ENCODE measurements at places on chromosomes 13 and 19.
A peak's percentile ranks its signal among the peaks of the same experiment; 100 is the strongest.

DNA sequence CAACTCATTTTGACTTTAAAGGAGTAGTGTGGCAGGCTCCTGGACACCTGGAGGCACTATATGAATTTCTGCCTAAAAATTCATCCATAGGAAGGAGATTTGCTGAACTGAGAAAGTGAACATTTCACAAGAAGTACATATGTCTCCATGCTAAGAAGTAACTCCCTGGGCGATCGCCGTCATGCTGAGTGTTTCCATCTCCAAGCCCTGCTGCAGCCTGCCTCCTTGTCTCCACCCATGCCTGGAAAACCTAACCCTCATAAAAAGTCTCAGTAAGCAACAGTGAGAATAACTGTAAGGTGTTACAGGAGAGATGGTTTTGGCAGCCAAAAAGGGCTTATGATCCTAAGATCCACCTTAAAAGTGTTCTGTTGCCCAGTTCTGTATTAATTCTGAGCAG lies 251.3 kb downstream of the SHISA2 start:
- DNase-seq: no peak

GRCh38 chr13:20953245-20953931 lies 50.8 kb upstream of the XPO4 start:
- no peak for DNase-seq

GRCh38 chr13:40968416-40969000 lies 50.6 kb downstream of the ELF1 start:
- DNase-seq: no peak

DNA sequence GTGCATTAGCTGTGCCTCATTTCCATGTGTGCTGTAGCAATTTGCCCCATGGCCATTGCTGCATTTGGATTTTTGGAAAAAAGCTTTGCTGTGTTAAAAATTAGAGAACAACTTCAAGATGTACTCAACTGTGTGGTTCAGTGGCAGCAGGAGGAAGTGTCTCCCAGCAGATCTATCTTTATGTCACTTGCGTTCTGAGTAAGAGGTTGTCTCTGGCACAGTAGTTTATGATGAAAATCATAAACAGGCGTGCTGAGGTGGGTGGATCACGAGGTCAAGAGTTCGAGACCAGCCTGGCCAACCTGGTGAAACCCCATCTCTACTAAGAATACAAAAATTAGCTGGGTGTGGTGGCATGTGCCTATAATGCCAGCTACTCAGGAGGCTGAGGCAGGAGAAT lies 29.0 kb upstream of the RNF17 start:
- no peak for DNase-seq

- DNase-seq: no peak
Measured at GRCh38 chr13:107866032-107866940, 349.1 kb downstream of the LIG4 start.

DNA sequence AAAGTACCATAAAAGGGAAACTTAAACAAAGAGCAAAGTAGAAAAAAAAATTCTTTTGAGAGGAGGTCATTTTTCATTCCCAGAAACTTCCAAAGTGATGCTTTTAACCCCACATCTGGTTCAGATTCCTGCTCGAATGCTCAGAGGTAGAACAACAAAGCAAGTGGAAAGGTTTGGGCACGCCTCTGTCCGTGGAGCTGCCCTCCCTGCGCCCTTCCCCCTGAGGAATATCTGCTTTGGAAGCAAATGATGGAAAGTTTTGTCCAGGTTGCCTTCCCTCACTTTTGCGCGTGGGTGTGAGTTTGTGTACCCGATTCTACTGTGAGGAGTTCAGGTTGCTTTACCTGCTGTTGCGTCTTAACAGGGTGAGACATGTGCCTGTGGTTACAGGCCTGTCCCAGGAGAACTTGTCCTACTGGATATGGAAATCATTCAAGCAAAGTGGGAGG lies 110.2 kb downstream of the KLF5 start:
- no peak for DNase-seq

DNA sequence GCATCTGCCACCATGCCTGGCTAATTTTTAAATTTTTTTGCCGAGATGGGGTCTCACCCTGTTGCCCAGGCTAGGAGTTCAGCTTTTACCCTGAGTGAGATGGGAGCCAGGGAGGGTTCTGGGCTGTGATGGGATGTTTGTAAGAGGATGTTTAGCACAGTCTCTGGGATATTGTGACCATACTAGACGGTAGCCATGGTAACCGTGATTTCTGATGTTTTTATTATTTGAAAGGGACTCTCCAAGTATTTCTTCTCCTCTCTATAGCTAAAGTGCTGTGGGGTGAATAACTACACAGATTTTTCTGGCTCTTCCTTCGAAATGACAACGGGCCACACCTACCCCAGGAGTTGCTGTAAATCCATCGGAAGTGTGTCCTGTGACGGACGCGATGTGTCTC lies 10.4 kb downstream of the TSPAN16 start:
- DNase-seq: no peak

DNA sequence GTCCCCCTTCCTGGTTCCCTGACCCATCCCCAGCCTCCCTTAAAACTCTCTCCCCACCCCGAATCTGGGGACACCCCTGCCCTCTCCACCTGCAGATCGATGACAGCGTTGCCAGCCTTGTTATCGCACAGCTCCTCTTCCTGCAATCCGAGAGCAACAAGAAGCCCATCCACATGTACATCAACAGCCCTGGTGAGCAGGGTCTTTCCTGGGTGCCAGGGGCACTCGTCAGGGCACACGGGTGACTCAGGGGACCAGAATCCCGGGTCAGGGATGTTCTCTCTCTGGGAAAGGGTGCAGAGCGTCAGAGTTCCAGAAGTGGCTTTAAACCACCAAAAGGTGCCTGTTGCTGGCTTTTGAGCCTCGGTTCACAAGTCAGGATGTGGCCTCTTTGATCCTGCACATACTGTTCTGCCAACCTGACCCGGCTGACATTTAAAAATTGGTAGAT lies 1.0 kb downstream of the CLPP start:
- no peak for DNase-seq

- no peak for DNase-seq
Measured at GRCh38 chr19:53865918-53866864, 1.5 kb upstream of the MYADM start.

GRCh38 chr19:9793071-9793591 lies 24.6 kb upstream of the ZNF846 start:
- peak; percentile 49 for DNase-seq

GRCh38 chr19:12750851-12751250 lies 740 bp upstream of the BEST2 start:
- DNase-seq: no peak

DNA sequence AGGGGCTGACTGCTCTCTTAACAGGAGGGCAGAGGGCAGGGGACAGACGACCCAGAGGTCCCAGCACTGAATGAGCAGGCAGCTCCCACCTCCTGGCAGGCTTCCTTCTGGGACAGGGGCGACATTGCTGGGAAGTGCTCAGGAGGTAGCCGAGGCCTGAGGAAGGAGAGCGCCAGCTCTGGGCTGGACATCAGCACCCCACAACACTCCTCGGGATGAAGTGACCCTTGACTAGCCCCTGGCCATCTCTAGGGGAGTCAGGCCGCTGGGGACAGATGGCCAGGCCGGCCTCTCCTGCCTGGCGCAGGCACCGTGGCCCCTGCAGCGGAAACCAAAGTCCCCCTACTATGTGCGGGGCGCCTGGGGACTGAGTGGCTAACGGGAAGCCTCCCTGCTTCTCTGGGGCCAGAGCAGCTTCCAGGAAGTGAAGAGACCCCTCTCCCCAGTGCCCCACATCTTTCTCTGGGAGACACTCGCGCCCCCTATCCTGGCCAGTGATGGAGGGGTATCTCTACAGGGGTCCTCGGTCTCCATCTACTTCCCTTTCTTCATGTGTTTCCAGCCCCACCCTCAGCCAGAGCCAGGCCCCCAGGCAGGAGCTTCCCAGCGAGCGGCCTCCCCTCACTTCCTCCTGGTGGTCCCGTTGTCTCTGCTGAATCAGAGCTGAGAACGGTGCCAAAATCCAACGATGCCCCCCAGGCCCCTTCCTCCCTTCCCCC lies 10.1 kb downstream of the PRR36 start:
- DNase-seq: no peak

GRCh38 chr13:105276571-105276970 lies 1258.9 kb downstream of the EFNB2 start:
- DNase-seq: no peak

- no peak for DNase-seq
Measured at GRCh38 chr19:44813070-44813840, 4.4 kb downstream of the BCAM start.

DNA sequence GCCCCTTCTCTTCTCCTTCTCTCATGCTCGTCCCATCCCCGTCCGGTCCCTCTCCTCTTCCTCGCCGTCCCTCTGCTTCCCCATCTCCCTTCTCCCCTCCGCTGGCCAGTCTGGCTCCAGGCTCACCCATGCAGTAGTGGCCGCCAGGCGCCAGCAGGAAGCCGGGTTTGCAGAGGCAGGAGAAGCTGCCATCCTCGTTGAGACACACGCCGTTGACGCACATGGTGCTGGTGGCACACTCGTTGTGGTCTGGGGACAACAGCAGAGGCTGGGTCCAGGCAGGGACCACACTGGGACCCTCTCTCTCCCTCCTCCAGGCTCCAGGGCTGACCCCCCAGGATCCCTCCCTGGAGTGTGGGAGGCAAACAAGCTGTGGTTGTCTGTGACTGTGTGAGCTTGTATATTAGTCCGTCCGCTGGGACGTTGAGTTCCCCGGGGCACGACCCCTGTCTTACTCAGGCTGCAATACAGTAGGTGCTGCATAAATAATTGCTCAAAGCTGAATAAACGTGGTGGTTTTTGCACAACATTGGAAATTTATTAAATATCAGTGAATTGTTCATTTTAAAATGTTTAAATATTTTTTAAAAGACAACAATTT lies 16.4 kb downstream of the FBN3 start:
- DNase-seq: no peak

GRCh38 chr13:20667857-20668437 lies 35.6 kb upstream of the IL17D start:
- no peak for DNase-seq

DNA sequence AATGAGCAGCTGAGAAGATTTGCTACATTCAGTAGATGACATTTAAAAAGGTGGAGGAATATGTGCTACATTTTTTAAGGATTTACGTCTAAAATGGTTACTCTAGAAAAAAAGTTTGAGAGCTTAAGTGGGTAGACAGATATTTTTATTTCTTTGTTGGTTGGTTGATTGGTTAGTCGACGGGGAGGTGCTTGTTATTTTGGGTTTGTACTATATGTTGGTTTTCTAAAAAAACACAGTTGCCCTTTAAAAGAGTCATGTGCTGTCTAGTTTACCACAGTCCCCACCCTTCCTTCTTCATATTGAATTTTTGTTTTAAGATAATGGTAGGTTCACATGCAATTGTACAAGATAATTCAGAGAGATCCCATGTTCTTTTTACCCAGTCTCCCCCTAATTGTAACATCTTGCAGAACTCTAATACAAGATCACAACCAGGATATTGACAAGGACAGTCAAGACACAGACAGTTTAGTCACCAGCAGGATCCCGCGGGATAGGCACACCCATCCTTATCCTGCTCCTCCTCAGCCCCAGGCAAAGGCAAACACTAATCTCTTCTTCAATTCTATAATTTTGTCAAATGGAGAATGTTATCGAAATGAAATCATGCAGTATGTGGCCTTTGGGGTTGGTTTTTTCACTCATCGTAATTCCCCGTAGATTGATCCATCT lies 171.4 kb downstream of the FOXO1 start:
- no peak for DNase-seq

- DNase-seq: no peak
Measured at GRCh38 chr19:4547303-4548237, 7.7 kb upstream of the LRG1 start.

- no peak for DNase-seq
Measured at GRCh38 chr13:38385153-38385891, 35.7 kb downstream of the UFM1 start.

DNA sequence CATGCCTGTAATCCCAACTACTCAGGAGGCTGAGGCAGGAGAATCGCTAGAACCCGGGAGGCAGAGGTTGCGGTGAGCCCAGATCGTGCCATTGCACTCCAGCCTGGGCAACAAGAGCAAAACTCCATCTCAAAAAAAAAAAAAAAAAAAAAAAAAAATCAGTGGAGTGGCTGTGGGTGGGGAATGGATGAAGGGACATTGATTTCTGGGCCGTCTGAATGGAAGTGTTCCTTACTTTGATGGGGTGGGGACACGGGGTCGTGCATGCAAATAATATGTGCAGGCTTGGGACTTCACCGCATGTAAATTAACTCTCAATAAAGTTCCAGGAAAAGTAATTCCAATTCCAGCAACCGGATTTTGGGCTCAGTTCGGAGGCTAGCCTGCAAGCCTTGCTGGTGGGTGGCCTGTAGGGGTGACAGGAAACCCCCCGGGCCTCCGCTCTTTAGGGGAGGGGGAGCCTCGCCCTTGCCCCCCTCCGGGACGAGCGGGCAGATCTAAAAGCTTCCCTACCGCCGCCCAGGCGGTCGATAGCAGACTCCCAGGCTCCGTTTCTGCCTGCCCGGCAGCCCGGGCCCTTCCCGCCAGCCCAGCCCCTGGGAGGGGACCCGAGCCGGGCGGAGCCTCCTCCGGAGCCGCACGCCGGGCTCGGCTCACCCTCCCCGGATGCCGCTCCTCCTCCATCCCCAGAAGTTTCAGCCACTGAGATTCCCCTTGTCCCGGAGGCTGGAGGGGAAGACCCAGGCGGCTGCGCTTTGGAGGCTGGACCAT lies 48.0 kb upstream of the ADGRE5 start:
- no peak for DNase-seq
